Lung microvascular endothelial cell (primary cell): ENCODE measurements at places on chromosomes 12 and 14.

DNA sequence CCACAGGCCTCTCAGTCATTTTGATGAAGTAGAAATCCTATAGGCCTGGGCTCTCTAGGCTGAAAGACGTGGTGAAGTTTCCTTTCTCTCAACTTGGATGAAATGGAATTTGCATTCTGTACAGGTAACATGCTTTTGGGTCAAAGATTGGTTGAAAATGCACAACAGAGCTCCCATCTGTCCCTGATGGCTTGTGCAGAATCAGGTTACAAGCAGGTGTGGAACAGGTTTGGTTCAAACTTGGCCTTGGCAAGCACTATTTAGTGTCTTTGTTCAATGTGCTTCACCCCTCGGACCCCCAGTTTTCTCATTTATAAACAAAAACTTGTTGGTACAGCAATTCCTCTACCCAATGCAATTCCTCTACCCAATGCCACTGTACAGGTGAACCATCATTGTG is 1493.0 kb downstream of the AACS start:
- DNase-seq: no peak

DNA sequence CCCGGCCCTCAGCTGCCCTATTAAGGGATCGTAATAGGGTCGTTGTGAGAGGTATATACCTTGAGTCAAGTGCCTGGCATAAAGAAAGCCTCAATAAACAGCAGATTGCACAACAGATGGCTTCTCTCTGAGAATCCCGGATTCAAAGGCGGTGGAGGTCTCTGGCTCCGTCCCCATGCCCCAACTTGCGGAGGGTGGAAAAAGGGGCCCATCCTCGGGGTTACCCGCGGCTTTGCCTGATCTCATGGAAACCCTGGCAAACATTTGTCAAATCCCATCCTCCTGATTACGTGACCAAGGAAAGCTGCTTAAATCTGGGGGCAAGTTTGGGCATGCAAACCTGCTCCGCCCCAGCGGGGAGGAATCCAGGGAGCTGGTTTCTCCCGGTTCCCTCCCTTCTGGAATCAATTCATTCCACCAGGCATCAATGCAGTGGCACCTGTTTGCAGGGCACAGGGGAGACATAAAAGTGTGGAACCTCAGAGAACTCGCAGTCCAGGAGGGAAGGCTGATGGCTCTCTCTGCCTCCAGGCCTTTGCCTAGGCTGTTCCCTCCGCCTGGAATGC is 12.3 kb downstream of the TRPV4 start:
- no peak for DNase-seq

DNA sequence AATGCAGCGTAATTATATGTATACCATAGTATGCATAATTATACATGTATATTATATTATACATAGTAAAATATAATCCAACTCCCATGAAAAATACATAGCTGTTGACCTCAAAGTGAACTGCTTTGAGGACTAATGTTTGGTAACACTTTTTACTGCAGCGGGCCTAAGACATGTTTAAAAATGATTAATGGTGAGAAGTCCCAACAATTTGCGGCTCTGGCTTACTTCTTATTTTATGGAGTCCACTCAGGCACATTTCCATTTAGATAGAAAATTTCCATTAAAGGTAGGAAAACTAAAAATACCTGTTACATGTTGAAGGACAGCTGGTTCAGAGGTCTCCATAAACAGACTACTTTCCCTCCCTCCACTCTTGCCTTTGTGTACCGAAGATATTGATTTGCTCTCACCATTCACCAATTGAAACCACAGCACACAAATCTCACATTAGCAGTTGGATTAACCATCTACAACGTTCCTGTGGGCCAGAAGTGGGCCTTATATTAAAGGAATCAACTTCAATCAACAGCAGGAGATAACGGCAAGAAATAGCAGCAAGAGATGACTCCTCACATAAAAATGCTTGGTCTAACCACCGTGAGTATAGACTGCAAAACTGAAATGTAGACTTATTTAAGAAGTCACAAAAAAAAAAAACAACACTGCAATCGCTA is 14.1 kb upstream of the NT5DC3 start:
- no peak for DNase-seq

DNA sequence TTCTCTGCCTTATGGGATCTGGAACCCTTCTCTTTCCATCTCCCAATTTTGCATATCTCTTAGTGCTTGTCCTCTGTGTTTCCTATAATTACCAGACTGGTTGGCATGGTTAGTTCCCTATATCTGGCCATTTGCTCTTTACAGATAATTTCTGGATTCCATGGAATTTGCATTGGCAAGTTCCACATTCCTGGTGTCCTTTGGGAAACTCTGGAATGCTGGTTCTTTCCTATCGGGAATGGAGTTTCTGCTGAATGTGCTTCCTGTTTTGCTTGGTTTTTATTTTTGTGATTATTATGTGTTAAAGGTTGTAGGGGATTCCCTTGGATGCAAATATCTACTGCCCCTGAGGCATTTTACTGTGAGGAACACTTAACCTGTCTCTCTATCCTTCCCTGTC is 193.0 kb upstream of the BTG1 start:
- peak; percentile 79 for DNase-seq

DNA sequence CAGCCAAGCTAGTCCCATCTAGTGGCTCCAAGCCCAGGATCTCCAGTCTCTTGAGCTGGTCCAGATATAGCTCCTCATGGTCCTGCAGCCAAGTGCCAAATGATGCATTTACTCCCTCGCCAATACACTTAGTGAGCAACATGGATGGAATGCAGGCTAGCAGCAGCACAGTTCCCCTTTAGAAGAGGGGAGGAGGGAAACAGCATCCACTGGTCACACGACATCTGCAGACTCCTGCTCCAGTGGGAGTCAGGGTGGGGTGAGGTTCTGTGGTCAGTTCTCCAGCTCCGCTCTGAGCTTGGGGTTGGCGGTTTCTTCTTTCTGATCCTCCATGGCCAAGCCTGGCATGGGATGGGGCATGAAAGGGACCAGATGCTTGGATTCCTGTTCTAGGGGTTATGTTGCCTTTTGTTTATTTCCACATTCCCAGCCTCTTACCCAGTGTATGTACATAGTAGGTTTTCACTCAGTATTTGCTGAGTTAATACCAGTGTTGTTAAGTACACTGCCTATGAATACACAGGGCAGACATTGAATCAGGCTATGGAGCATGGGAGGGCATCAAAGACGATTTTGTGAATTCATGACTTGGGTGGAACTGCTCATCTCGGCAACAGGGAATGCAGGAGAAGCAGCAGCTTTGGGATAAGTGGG is 57.3 kb downstream of the GALNT16 start:
- no peak for DNase-seq

- DNase-seq: no peak
Measured at GRCh38 chr12:131167334-131167733, 213.6 kb downstream of the ADGRD1 start.

DNA sequence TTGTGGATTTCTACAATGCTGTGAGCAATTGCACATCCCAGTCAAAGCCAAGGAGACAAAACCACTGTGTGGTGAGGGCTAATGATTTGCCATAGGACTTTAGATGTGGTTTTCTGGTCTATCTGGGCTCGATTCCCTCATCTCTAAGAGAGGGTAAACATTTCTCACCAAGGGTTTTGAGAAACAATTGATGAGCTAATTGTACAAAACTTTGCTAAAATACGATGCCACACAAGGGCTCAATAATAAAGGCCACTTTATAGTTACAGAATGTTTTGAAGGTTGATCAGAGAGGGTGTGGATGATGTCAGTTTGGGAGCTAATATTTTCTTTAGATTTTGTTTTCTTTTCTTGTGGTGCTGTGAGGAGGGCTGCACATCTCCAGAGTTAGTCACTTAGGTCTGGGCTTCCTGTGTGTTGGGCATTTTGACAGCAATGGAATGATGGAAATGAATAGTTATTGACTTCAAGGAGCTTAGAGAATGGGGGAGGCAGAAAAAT is 60.8 kb upstream of the SLC38A4 start:
- peak; percentile 9 for DNase-seq

DNA sequence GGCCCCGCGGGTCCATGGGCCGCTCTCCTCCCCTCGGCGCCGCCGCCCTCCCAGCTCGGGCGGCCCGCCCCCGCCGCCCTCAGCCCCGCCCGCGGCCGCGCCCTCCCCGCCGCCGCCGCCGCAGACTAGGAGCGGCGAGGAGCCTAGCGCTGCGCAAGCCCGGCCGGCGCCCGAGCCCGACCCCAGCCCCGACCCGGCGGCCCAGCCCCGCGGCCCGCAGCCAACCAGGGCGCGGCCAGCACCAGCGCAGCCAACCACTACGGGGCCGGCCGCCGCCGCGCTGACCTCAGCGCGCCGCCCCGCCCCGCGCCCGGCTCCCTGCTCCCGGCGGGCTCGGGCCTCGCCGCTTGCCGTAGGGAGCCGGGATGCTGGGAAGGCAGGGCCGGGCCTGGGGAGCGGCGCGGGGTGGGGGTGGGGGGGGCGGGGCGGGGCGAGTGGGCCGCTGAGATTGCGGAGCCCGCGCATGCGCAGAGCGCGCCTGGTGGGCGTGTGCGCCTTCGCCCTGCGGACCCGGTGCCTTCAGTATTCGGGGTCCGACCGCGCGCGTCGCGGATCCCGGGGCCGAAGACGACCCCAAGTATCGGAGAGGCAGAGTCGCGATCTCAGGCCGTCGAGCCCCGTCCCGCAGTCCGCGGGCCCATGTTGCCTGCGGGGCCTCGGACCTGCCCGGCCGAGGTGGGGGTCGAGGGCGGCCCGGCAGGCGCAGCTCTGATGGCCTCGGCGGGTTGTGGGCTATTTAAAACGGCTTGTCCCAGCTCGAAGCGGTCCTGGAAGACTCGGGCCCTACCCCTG is at the start of gene CDC42BPB:
CDC42BPB (minus strand) TSS at position 178 of the 792 bp plus-strand sequence. CDS start 376 bp downstream, outside the sequence.
- DNase-seq: peak; percentile 95

- no peak for DNase-seq
Measured at GRCh38 chr12:127899971-127900370, 367.0 kb upstream of the TMEM132C start.

DNA sequence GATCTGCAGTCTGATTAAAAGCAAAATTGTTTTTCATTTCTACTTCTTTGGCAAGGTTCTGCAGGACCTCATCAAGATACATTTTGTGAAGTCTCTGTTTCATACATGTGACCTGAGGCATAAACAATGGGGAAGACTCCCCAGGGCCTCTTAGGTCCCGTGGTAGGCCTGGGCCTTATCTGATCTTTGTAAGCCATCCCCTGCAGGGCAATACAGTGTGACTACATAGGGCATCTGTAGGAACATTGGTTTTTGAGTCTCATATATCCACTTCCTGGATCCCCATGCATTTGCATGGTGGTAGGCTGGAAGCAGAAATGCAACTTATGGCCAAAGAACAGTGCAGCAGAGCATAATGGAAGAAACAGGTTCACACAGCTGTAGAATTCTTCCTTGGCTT is 6.0 kb downstream of the FAR2 start:
- DNase-seq: no peak

GRCh38 chr12:125092108-125092871 is 27.1 kb downstream of the AACS start:
- no peak for DNase-seq

GRCh38 chr12:90618586-90618985 is 336.4 kb downstream of the CCER1 start:
- DNase-seq: peak; percentile 23

- DNase-seq: no peak
Measured at GRCh38 chr12:54443446-54443845, 24.4 kb upstream of the ITGA5 start.

DNA sequence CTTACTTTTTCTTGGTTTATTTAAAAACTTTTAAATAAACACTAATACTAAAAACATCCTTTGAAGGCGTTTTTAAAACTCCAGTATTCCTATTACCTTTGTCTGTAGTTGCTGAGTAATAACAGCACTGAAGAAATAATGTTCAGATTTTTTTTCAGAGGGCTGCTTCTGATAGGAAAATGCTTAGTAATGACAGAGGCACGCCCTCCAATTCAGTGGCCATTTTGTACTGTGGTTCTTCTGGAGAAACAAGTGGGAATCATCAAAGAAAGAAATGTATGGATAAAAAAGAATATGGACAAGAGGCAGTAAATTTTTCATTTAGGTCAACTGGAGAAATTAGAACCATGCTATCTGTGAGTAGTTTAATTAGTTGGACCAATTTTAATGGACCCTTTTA is 13.6 kb downstream of the VEZT start:
- peak; percentile 80 for DNase-seq

DNA sequence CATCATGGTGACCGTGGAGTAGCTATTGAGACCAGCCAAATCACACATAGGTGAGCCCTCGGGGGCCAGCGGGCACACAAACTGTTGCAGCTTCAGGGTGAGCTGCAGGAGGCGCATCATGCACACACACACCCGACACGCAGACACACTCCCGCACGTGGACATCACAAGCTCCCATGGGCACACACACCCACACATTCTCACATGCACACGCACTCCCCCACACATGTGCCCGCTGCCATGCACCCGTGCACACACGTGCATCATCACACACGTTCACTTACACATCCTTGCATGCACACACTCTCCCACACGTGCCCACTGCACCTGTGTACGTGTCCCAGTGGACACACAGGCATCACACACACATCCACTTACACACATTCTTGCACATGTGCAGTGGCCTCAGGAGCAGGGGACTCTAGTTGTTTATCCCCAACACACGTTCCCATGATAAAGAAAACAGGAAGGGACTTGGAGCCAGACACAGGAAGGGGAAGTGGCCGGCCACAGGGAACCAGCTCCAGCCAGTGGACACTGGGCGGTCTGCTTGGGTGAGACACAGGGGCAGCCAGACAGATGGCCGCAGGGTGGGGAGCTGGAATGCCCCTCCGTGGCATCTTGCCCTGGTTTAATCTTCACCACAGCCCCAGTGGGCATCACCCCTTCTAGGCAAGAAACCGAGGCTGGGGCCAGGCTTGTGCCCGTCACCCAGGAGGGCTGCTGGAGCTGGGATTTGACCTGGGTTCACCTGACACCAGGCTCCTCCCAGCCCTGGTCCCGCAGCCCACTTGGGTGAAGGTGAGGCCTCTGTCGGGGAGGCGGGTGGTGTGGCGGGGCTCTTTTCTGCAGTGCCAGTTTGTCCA is 49.7 kb downstream of the CYP46A1 start:
- peak; percentile 85 for DNase-seq

DNA sequence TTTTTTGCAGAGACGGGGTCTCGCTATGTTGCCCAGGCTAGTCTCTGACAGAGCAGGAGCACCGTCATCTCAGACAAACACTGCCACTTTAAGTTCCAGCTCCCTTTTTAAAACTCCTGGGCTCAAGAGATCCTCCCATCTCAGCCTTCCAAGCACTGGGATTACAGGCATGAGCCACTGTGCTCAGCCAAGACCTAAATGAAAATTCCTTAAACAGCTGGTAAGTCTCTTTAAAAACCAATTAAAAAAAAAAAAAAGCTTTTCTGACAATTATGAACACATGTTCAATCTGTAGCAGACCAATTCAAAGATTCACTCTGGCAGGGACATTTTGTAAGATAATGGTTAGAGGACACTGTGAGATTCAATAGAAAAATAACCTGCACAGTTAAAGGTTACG is 77.8 kb downstream of the HECTD4 start:
- no peak for DNase-seq

GRCh38 chr14:49493557-49493956 is 92.6 kb downstream of the RPS29 start:
- no peak for DNase-seq

DNA sequence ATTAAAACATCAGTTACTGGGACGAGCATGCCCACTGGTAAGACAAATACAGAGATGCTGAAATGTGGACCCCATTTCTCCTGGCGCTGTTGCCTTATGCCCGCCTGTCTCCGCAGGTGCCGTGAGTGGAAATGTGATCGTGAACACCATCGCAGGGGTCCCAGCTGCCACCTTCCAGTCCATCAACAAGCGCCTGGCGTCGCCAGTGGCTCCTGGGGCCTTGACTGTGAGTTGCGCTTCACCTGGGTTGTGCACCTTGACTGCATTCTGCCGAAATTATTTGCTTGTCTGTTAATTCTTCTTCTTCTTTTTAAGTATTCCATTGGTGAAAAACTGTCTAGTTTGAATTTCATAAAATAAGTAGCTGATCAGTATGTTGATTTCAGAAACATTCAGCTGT is 89.1 kb downstream of the DDX51 start:
- no peak for DNase-seq

- DNase-seq: no peak
Measured at GRCh38 chr14:29806124-29806517, 121.5 kb downstream of the PRKD1 start.
